ENCODE measurements at places on chromosomes 7 and 10.

- DNase-seq = no peak
Measured at GRCh38 chr7:91571601-91572000, 307.4 kb downstream of the FZD1 start.

- DNase-seq = no peak
Measured at GRCh38 chr10:98481404-98481945, 34.7 kb upstream of the HPS1 start.

- no peak for DNase-seq
Measured at GRCh38 chr7:94687810-94688209, 31.9 kb upstream of the SGCE start.

DNA sequence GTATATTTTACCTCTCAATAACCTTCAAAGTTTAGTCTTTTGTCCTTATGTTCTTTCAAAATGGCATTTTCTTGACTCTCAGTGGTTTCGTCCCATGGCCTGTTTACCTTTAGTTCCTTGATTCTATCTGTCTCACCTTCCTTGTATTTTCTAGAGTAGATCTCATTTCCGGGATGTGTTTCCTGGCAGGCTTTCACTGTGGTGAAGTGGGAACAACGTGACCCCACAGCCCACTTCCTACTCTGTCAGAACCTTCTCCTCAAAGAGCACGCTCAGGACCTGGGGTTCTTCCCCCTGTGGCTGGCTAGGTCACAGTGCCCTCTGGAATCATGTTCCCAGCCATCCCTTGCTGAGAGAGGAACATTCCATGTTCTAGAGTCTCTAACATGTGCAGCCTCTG lies 129.9 kb upstream of the ZNF32 start:
- DNase-seq = no peak

GRCh38 chr10:34890939-34891338 lies 75.8 kb upstream of the PARD3 start:
- DNase-seq = no peak

- no peak for DNase-seq
Measured at GRCh38 chr10:22959292-22959691, 31.4 kb downstream of the ARMC3 start.

DNA sequence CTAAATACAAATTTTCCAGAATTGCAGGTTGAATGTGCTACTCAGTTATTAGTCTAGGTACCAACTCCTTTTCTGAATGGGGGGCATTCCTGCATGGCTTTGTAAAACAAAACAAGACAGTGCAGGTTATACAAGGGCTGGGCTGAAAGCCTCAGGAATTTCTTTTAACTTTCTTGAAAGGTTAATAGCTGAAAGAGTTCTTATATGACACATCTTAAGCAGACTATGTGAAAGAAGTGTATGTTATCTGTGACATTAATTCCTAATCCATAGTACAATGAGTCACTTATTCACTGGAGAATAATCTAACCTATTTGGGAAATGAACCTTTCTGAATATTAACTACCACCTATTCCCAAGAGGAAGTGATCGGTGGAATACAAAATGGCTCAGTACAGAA lies 115.6 kb upstream of the FAM133B start:
- DNase-seq = no peak

DNA sequence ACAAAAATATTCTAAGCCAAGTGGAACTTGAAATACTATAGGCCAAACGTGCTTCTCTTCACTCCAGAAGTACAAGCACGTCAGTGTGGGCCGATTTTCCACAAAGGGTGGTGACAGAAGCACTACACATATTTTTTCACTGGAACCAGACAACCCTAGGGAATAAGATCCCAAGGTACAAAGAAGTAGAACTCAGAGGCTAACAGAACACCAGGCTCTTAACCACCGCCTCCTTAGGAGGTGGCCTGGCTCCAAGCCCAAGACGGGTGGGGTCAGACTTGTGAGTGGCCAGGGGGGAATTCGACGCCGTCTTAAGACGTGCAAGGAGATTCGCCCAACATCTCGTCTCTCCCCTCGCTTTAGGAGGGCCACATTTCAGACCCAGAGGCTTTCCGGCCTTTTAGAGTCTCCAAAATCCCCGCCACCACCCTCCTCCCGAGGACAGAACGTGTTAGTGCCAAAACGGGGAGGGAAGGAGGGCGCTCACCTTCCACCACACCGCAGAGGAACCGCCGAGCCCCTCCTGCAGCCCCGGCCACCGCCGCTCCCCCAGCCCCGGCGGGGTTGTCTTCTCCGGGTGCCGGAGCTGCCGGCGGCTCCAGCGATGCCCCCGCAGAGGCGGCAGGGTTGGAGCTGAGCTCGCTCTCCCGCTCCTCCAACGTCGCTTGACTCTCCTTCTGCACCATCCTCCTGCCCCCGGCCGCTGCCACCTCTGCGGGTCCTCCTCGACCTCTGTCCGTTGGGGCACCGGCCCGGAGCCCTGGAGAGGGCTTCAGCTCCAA lies 716 bp downstream of the OGA start:
- peak; percentile 81 for DNase-seq

DNA sequence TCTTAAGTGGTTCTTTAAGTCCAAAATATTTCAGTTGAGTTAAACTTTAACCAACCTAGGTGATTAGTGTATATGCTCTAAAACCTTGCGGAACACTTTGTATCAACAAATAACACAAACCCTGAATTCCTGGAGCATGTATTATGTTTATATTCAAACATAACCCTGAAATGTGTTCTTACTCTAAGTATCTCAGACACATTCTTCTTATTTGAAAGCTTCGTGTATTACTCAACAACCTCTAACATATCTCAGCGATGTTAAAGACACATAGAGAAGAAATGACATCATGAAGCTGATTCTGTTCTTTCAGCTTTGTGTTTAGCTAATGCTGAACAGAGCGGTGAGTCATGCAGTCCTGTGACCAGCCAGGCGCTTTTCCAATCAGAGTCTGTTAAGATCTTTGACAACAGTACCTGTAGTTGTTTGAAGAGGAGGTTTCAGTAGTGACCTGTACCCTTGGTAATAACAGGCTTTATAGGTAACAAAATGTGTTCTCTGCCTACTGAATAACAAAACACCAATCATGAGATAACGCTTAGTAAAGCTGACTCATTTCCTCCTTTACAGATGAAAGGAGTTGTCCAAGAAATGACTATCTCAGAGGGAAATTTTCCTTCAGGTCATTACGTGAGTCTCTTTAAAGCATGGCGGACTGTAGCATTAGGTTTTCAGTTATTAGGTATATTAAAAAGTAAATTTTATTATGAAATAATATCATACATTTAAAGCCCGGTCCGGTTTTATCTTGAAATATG lies 67.3 kb upstream of the KLF6 start:
- DNase-seq = peak; percentile 90

GRCh38 chr7:81710751-81711150 lies 59.1 kb downstream of the HGF start:
- DNase-seq = no peak

DNA sequence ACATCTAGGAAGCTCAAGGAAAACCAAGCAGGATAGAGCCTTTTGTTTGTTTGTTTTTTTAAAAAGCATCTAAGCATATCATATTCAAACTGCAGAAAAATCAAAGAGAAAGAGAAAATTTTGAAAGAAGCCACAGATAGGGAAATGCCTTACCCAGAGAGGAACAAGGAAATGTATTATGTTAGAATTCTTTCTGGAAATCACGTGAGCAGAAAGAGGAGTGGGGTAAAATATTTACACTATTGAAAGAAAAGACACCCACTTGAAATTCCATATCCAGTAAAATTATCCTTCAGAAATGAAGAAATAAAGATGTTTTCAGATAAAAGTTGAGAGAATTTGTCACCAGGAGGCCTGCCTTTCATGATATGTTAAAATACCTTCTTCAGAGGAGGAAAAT lies 775.7 kb upstream of the IGFBP3 start:
- DNase-seq = no peak

GRCh38 chr10:66234872-66235271 lies 691.0 kb upstream of the LRRTM3 start:
- DNase-seq = no peak

GRCh38 chr7:154372011-154372601 lies 319.9 kb downstream of the DPP6 start:
- DNase-seq = no peak

- DNase-seq = no peak
Measured at GRCh38 chr7:140242057-140243031, 65.6 kb upstream of the KDM7A start.

- no peak for DNase-seq
Measured at GRCh38 chr7:157757776-157758467, 421.1 kb downstream of the DNAJB6 start.

DNA sequence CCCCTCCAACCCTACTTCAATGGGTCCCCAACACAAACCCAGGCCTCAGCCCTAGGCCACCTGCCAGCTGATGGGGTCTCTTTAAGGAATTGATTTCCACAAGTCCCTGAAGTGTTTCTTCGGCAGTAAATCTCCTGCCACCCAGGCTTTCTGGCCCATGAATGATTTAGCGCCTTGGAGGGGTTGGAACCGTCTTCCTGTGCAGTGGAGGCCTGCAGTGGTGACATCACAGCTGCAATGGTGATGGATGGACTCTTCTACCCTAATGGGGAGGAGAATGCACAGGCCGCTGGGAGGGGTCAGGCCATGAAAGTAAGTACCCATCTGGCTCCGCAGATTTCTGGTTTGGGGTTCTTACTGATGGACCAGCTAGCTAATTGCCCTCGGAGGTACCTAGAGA lies 163.8 kb downstream of the UBE2H start:
- DNase-seq = no peak

- DNase-seq = no peak
Measured at GRCh38 chr7:122467661-122468449, 163.3 kb upstream of the FEZF1 start.

DNA sequence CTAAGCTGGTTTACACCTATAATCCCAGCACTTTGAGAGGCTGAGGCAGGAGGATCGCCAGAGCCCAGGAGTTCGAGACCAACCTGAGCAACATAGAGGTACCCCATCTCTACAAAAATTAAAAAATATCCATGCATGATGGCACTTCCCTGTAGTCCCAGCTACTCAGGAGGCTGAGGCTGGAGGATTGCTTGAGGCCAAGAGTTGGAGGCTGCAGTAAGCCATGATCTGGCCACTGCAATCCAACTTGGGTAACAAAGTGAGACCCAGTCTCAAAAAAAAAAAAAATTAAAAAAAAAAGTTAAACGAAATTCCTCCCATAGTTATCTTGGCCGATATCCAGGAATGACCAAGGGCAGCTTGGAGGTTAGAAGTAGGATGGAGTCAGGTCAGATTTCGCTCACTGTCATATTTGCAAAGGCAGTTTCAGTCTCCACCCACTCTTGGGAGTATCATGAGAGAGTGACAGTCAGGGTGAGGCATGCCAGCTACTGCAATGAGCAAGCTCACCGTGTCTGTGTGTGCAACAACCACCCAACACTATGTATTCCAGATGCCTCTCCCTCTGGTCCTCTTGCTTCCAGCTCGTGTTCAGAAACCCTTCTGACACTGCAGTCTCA lies 6.0 kb upstream of the ZDHHC4 start:
- DNase-seq = no peak

- no peak for DNase-seq
Measured at GRCh38 chr7:73746378-73746777, 7.8 kb upstream of the ABHD11 start.

DNA sequence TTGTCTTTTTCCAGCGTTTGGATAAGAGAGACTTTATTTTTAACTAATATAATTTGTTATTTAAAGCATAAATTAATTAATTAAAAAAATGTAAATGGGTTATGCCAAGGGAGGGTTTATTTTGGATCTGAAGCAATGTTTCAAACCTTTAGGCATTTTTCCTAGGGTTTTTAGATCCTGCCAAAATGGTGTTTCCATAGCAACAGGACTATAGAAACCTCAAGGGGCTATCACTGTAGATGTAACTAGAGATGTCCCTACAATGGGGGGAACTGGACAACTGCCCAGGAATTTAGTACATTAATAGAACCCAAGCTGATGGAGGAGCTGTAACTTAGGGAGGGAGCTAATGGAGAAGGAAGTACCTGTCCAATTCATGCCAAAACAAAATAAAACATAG lies 57.3 kb downstream of the SLC39A12 start:
- no peak for DNase-seq

- DNase-seq = no peak
Measured at GRCh38 chr10:121250995-121251764, 347.1 kb downstream of the FGFR2 start.

GRCh38 chr7:28956608-28957063 lies 1.5 kb downstream of the TRIL start:
- DNase-seq = no peak

DNA sequence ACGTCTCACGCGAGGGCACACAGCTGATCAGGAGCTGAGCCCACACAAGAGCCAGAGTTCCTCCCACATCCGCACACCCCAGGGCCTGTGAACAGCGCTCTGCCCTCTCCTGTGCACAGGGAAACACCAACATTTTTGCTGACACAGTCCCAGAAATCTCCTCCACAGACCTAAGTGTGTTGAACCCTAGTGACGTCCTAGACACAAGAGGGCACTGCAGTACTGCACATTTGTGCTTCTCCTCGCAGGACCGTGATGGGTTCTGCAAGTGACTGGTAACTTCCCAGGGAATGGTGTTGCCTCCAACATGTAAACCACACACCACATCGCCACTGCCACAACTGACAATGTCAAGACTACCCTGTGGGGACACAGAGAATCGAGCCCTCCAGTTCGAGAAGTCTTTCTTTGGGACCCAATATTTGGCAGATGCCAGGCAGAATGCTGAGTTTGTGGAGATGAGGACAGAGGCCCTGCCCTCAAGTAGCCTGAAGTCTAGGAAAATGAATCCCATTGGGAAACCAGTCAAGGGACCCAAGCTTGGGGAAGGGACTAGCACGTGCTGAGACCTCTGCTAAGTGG lies 170.3 kb downstream of the PAXIP1 start:
- no peak for DNase-seq

DNA sequence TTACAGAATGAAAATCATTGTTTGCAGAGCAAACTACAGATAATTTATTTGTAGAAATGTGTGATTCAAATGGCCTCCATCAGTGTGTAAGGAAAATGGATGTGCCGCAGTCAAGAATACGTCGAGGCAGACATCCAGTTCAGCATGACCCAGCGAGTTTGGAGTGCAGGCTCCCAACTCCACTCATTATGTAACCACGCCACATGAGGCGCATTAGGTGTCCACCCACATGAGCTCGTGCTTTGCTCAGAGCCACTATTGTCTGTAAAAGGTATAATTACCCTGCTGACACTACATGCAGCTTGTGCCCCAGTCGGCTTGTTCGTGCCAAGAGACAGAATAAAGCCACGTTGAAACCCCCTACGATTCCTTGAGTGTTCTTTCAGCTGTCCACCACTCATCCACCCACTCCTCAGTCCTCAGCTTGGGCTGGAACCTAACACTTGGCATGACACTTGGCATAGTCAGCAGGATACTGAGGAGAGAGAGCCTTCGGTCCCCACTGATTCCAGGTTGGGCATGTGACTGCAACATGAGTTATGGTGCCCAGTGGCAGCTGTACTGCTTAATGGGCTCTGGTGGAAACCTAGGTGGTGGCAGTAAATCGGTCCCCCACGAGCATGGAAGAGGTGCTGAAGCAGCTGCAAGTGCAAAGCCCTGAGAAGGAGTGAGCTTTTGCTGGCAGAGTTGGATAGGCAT lies 102.7 kb downstream of the BICC1 start:
- no peak for DNase-seq

DNA sequence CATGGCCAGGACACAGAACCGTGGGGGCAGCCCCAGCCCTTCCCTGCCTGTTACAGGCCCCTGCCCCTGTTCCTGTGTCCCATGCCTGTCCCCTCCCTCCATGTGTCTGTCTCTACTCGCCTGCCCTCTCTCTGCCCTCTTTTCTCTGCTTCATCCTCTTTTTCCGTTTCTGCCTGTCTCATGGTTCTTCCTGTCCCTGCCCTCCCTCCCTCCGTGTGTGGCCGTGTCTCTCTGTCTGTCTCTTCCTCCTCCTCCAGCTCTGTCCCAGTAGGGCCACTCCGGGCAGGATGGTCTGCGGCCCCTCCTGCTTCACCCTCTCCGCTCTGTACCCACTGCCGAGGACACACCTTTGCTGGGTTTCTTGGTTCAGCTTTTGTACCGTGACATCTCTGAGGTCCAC lies 137.4 kb downstream of the FAM53B start:
- no peak for DNase-seq

Measured in fibroblast of skin of left biceps (primary cell).